ENCODE measurements at places on chromosomes 5 and 9.

- DNase-seq: no peak
These were observed 532.2 kb downstream of the ACTL7B start for GRCh38 chr9:108323615-108324014.

DNA sequence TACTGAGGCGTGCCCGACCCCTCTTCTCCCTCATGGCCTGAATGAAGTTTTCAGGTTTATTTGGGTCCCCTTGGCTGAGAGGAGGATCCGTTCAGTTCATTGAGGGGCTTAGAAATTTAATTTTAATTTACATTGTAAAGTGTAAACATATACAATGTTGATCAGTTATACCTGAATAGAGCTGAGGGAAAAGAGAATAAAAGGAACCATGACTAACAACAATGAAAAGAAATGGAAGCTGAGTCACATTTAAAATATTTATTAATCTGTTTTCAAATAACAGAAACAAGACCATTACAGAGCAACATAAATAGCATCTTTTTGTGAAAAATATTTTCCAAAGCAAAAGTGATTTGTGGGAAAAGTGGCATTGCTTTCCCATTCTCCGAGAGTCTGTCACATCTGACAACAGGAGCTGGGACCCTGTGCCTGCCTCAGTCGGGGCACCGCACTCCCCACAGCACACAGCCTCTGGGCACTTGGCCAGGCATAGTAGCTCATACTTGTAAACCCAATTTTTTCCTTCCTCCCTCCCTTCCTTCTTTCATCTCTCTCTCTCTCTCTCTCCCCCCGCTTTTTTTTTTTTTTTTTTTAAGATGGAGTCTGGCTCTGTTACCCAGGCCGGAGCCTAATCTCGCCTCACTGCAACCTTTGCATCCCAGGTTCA is 28.7 kb downstream of the PROP1 start:
- no peak for DNase-seq

DNA sequence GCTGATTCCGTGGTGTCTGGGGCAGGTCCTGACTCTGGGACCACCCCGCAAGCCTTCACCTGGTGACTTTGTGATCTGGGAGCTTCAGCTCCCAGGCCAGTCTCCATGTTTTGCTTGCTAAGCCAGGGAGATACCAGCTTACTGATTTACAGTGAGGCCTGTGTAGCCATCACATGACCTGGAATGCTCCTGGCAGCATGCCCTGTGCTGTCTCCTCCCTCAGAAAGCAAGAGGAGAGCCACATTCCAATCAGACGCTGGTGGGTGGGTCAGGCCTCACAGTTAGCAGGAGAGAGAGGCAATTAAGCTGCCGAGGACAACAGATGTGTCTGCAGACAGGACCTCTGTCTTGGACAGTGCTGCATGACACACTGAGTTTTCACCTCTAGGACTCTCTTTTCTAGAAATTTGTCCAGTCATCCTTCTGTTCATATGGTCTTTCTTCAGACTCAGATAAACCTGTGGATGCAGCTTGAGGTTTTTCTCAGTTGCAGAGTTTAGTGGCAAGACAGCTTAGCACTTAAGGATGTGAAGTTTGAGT is 24.4 kb upstream of the GRPEL2 start:
- no peak for DNase-seq

- no peak for DNase-seq
These were observed 39.9 kb upstream of the CTXN3 start for GRCh38 chr5:127609011-127609410.

DNA sequence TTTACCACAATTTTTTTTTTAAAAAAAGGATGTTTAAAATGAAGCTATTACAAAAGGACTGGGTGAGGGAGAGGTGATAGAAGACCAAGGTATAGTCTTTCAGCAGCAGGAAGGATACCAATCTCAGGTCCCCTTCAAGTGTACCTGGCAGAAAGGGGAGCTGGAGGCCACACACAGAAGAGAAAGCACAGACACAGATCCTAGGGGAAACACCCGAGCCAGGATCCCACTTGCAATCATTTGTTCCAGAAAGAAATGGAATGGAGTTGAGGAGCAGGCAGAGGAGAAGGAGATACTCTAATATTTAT is 5.6 kb downstream of the GNPDA1 start:
- no peak for DNase-seq

DNA sequence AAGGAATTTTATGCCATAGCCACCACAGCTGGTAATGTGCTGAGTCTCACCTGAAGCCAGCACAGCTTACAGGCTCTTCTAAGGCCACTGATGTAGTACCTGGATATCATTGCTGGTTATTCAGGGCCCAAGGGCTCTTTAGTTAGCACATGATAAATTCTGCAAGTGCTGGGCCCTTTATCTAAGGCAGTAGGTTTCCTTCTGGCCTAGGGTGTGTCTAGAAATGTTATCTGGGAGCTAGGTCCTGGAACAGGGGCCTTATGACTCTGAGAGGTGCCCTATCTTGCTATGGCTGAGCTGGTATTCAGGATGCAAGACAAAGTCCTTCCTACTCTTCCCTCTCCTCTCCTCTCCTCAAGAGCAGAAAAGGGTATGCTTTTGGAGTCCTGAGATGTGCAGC is 1424.5 kb upstream of the NUDT12 start:
- no peak for DNase-seq

DNA sequence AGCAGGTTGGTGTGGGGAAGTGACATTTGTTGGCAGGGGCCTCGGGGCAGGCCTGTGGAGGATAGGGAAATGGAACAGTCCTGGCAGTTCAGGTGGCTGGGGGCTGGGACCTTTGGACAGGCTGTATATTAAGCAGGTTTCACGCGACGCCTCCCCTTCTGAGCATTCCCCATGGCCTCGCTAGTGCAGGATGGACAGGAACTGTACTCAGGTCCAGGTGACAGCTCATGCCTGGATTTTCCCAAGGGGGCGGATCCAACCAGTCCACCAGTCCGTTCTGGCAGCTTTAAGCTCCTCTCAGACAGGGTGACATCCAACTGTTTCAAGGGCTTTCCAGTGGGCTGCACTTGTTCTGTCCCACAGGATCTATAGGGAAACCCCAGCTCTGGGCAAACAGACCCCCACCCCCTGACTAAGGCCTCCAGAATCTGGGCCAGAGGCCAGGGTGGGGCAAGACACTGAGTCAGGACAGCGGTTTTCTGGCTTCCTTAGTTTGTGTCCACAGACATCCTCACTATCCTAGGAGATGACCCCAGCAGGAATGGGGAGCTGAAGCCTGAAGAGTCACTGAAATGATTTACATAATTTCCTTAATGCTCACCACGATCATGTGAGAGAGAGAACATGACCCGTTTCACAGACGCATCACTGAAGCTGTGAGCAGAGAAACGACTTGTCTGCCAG is 20.9 kb downstream of the CSF2 start:
- DNase-seq: peak; percentile 49

DNA sequence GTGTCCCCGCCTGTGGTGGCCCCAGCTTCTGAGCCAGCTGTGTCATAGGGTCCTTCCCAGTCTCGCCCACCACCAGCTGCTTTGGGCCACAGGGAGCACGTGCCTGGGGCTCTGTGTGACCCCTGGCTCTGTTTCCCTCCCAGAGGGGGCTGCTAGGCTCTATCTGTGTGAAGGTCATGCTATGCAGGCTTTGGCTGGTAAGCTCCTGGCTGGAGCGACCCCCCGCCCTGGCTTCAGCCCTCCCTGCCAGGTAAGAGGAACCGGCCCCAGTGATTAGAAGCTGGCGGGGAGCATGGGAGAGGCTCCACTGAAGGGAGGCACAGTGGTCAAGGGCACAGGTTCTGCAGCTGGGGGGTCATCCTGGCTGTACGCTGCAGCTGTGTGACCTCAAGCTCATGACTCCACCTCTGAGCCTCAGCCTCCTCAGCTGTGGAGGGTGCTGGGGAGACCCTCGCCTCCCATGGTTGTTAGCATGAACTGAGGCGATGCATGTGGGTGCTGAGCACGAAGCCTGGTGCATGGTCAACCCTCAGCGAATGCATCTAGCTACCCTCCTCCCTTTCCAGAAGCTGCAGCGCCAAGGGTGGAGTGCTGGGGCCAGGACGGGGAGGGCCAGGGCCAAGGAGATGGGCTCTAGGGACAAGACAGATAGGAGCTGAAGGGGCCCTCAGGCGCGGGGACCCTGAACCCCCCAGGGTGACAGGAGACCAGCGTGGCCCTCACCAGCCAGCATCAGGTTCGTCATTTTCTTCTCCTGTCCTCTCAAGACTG is 163.8 kb upstream of the MVB12B start:
- DNase-seq: no peak

GRCh38 chr9:115575147-115575546 is 457.2 kb upstream of the TNC start:
- DNase-seq: no peak

DNA sequence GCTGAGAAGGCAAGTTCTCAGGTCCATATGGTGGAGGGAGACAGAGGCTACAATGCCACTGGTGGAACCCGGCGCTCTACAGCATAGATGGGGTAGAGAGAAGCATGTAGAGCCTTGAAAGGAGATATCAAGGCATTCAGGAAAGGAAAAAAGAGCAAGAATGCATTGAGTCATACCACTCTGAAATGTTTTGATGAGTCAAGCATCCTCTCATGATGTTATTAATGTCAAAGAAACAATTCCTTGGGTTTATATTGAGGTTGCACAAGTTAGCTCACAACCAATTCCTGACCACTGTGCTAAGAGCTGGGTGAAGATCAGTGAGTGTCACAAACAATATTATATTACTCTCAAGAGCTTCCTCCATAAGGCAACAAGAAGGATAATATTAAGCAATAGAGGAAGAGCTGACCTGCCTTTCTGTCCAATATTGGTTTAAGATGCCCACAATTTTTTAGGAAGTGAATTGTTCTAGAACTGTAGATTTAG is 178.0 kb downstream of the RFK start:
- DNase-seq: no peak

GRCh38 chr5:168477060-168477459 is 9.2 kb upstream of the RARS1 start:
- DNase-seq: no peak

DNA sequence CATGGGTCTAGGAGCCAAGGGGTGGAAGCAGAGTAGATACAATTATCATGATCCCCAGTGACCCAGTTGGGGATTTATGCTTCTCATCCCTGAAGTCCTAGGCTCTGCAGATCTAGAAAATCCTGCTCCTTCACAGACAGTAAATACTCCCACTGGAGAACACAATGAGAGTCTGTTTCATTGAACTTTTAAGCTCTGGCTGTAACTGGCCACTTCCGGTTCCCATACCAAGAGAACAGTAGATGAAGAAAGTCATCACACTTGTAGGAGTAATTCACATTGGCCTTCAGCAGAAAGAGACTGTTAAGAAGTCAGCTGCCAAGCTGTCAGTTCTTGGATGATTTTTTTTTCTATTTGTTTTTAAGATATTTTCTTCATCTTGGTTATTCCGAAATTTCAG is 597.1 kb downstream of the ACTL7B start:
- DNase-seq: no peak

All from 8988T (cell line).